ENCODE measurements at places on chromosomes 2 and 18. TPM values are rescaled to one million over a fixed set of nuclear protein-coding genes. Genes with fewer than 3 reads are reported as not detected.

The ZSWIM2 gene
- total RNA-seq: not detected

The EVX2 gene
- total RNA-seq: not detected

GRCh38 chr2:13201924-13202323 is 485.2 kb downstream of the TRIB2 start:
- no peak for DNase-seq

The UBR3 gene
- total RNA-seq: 22.1 TPM

DNA sequence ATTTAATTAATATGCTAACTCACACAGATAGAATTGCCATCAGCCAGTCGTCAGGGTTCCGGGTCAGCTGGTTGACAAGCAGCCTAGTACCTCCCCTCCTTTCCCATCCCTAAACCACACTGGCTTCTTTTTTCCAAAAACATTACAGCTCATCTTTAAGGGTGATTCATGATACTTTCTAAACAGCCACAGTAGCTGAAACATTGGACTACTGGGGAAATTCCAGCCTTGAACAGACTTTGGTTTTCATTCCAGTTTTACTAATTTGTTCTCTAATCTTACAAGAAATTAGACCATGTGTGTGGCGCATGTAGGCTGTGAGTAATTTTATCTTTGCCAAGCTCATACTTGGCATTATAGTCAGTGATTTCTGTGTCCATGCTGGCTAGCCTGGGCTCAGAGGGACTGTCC is 110.8 kb downstream of the FMNL2 start:
- DNase-seq: no peak

DNA sequence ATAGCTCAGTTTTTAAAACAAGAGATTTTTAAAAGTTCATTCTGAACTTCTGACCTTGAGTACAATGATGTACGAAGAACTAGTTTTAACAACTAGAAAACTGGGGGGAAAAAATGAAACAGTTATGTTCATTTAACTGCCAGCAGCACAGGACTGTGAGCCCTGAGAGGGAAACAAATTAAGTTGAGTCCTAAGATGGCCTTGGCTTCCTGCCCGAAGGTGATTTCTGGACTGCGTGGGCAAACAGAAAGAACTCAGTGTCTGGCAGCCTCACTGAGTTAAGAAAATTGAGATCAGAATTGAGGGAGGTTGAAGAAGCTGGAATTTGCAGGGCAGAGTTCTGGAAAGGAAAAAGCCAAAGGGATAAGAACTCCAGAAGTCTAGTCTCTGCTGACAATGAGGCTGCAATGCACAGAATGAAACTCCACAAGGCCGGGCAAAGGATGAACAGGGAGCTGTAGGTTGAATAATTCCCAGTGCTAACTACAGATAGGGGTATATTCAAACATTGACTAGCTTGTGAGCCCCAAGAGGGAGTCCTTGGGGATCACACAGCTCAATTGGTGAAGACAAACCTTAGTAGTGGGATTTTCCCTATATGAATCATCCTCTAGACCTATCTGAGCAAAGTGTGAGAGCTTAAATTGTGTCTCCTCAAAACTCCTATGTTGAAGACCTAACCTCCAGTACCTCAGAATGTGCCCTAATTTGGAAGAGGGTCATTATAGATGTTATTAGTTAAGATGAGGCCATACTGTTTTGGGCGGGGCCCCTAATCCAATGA is 13.1 kb upstream of the CRACDL start:
- DNase-seq: no peak

DNA sequence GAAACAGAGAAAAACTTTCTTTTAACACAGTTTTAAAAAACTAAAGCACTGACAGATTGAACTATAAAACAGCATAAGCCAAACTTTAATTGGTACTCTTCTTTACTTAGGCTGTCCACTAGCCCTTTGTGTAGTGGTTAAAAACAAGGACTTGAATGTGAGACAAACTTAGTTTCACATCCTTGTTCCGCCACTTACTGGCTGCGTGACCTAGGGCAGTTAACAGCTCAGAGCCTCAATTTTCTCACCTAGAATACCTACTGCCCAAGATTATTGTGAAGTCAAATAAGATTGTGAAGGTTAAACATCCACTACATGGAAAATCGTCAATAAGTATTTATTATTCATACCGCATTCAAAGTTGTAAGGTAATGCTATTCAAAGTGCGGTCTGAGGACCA is 2.0 kb downstream of the WDR35 start:
- DNase-seq: no peak

GRCh38 chr2:237618449-237618848 is 8.9 kb upstream of the LRRFIP1 start:
- DNase-seq: no peak

GRCh38 chr2:234596696-234597575 is 100.1 kb upstream of the ARL4C start:
- no peak for DNase-seq

The MFSD2B gene
- total RNA-seq: 0.24 TPM

DNA sequence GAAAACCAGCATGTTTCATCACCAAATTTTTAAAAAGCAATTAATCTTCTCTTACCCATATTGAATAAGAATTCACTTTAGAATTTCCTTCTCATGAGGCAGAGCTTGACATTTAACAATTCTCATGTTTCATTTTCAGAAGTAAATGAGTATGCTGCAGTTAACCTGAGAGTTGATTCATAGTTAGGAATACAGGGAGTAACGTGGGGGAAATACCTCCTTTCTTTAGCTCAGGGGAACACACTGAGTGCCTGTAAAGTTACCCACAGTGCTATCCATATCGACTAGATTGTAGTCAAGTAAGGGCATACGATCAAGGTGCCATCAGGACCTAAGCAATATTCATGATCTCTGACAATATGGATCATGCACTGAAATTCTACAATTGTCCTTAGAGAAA is 38.9 kb upstream of the ATIC start:
- DNase-seq: no peak

DNA sequence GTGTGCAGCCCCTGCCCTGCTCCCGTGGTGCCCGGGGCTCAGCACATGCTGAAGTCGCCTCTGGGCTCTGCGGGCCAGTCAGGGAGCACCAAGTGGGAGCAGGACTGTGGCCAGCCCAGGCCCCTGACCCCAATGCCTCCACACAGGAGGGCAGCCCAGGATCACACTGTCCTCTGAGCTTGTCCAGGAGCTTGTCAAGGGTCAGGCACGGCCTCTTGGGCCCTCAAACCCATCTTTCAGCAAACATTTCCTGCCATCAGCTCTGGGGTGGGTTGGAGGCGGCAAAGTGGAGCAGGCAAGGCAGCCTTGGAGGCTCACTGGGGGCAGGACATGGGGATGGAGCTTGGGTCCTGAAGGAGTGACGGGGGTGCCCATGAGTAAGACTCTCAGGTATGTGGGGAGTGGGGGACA is 10.3 kb downstream of the SNED1 start:
- no peak for DNase-seq

DNA sequence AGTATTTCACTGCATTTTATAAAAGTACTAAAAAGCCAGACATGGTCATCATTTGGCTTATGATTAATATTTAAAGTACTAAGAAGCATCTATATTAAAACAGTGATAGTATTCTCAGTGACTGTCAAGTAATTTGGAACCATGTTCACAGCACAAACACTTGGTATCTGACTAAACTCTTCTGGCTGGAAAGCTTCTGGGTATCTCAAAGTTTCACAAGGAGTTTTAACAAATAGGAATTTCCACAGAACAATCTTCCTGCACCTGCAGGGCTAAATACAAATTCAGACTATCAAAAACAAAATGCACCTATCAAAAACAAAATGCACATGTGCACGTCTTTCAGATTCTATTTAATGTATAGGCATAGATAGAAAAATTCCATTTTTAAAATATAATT is 158.8 kb downstream of the L3MBTL4 start:
- no peak for DNase-seq

The AKAIN1 gene
- not detected for total RNA-seq

The UGT1A7 gene
- not detected for total RNA-seq

The NT5C1B gene
- total RNA-seq: not detected

DNA sequence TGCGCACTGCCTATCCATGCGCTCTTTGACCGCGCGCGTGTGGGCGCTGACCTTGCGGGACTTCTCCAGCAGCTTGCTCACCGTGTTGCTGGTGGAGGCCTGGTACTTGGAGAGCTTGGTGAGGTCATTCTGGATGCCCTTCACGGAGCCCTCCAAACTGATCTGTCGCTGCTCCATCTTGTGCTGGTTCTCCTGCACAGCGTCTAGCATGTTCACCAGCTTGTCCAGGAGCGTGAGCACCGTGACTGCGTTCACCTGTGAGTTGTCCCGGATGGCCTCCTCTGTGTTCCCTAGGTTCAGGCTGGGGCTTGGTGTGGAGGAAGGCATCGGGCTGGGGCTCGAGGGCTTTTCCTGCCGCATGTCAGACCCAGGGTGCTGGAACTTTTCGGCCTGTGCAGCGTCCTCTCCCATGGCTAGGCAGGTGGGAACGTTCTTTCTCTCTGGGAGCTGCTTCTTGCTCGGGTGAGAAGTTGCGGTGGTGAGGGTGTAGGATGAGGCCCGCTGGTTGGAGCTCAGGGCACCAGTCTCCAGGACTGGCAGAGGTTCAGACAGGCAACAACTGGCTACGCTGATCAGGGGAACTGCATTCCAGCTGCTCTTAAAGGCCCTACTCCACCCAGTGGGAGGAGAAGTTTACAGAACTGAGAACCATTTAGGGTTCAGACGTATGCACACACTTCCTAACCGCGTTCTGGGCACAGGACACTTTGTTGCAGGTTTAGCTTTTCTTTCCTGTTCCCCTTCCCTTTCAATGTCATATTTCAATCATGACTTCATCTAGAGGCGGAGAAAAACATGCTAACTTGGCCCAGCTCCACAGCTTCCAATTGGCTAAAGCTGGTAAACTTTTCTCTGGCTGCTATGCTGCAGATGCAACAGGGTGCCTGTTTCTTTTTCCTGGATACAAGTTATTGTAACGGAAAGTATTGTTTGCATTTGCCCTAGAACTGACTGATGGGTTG is at the start of gene CAVIN2:
TSS of gene CAVIN2 (minus strand) at position 574 of the 962 bp plus-strand sequence. CDS start at position 411, 163 bp downstream.
- DNase-seq: no peak

DNA sequence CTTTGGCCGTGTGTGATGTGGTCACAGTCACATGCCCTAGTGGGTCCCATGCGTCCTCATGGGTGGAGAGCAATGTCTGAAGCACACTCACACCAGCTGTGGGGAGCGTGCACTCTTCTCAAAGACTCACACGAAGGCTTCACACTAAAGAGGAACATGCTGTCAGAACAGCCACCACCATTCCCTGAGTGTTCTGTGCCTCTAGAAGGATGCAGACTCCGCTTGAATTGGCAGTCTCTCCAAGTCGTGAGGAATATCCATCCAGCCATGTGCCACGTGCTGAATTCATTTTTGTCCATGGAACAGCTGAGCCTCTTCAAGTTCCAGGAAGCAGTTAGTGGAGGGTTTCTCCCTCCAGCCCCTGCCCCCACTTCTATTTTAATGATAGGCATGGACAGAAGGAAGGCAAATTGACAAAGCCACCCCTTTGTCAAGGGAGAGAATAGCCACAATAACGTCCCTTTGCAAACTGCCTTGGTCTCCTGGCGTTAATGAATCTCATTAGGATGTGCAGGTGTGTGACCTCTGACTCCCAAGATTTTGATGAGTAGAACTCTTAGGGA is 464.3 kb upstream of the ID2 start:
- no peak for DNase-seq

DNA sequence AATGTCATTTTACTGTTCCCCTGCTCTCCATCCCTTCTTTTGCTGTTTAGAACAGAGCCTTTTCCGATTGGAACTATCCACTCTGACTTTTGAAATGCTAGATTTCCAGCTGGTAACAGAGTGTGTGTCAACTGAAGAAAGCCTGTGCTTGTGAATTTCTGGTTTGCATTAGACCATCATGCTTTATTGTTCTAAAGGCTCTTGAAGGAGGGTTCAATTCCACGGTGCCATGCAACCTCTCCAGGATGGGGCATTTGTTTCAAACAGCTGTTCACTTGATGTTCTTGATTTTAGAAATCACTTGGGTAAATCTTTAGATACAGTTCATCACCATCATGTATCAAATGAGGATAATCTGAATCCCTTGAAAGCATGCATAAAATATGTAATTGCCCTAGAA is 156.7 kb downstream of the QPCT start:
- DNase-seq: no peak

GRCh38 chr2:1011006-1011405 is 60.4 kb downstream of the SNTG2 start:
- DNase-seq: no peak

The FAHD2B gene
- 20.9 TPM for total RNA-seq

DNA sequence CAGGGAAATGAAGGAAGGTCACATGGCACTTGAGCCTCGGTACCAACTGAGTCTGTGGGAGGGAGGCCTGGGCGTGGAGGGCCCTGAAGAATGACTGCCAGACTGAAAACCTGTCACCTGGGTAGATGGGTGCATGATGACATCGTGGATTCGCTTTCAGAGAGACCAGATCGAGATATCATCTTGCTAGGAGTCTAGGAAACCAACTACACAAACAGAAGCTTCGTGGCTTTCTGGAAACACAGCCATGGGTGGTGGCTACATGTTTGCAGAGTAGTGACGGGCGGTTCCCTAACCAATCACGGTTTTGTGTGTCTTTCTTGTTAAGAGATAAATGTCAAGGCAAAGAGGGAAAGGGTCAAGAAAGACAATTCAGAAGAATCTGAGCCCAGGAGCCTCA is 155.0 kb downstream of the EIPR1 start:
- peak; percentile 33 for DNase-seq

The EPC2 gene
- total RNA-seq: 29.6 TPM

- DNase-seq: no peak
Observed at GRCh38 chr2:10220045-10220901, 82.4 kb upstream of the HPCAL1 start.

GRCh38 chr18:42113529-42114191 is 158.6 kb downstream of the PIK3C3 start:
- DNase-seq: no peak

DNA sequence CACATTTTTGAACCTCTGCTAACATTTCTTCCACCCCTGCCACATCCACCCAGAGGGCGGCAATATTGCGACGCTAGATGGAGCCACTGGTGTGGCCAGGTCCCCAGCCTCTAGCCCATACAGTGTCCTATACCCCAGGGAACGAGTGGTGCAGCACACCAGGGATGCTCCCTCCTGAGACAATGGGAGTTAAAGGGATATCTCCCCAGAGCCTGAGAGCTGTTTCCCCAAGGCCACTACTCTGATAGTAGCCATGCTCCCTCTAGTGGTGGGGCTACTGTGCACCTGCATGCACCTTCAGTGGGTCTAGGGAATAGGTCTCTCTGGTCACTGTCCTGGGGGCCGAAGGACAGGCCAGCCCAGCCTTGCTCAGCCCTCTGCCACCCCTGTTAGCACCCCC is 336.4 kb upstream of the FSHR start:
- no peak for DNase-seq

DNA sequence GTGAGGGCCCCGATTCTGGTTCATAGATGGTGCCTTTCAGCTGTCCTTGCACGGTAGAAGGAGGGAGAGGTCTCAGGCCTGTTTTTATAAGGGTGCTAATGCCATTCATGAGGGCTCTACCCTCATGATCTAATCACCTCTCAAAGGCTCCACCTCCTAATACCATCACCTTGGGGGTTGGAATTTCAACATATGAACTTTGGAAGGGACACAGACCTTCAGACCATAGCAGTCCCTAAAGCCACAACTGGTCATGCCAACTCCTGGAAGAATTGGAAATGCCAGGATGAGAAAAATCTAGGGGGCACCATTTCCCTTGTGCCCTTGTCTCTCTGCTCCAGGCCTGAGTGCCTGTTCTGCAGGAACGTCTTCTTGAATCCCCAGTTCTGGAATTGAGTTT is 124.8 kb upstream of the DAPL1 start:
- no peak for DNase-seq

Data from CD8-positive, alpha-beta memory T cell (primary cell).